PC-3 (cell line): ENCODE measurements at places on chromosomes 4 and X. TPM values are rescaled to one million over a fixed set of nuclear protein-coding genes. Genes with fewer than 3 reads are reported as not detected.

XIAP gene
- total RNA-seq, result 29.2 and 35.8 TPM in 2 replicates

- peak overlapping the region; percentile 34 for H3K27ac ChIP-seq
- DNase-seq, result no peak
- no peak overlapping the region for H3K4me3 ChIP-seq
- H3K27me3 ChIP-seq, result no peaks in the 10 kb centered on the region
- H3K36me3 ChIP-seq, result peaks cover 50% of the 10 kb centered on the region
- H3K4me1 ChIP-seq, result peaks cover 27% of the 10 kb centered on the region
These were observed 30.6 kb downstream of the ANXA5 start for GRCh38 chr4:121666091-121666679.

GRCh38 chr4:128525387-128525786 lies 237.8 kb upstream of the PGRMC2 start:
- peaks cover 63% of the 10 kb centered on the region for H3K4me1 ChIP-seq
- DNase-seq, result peak; percentile 13
- peak overlapping the region; percentile 94 for H3K27ac ChIP-seq
- no peaks in the 10 kb centered on the region for H3K36me3 ChIP-seq
- no peaks in the 10 kb centered on the region for H3K27me3 ChIP-seq

DNA sequence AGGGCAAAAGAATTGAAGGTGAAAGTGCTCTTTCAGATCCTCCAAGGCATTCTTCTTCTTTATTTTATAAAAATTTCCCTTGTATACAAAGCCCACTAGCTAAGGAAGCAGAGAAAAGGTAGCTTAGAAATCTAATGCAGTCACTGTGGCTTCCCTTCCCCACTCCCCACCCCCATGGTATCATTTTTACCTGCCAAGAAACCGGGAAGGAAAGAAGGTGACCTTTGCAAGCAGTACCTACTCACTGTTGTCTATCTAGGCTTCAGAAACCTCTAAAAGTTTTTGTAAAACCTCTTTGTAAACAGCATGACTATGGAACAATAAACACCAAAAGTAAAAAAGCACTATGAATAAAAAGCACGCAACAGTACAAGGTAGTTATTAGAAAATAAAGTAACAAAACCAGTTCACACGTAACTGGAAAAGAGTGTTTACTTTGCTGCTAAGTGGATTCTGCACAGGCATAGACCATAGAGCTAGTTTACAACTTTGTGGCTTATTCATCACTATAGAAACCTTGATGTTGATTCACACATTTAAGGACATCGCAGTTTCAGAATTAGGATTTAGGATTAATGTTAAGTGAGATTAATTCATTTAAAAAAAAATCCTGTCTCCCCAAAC lies 109.6 kb upstream of the FTHL17 start:
- H3K36me3 ChIP-seq, result no peaks in the 10 kb centered on the region
- H3K27ac ChIP-seq, result no peak overlapping the region
- H3K4me3 ChIP-seq, result no peak overlapping the region
- H3K4me1 ChIP-seq, result no peaks in the 10 kb centered on the region
- H3K27me3 ChIP-seq, result no peaks in the 10 kb centered on the region

- DNase-seq, result no peak
- no peak overlapping the region for H3K4me3 ChIP-seq
- no peaks in the 10 kb centered on the region for H3K36me3 ChIP-seq
- H3K4me1 ChIP-seq, result no peaks in the 10 kb centered on the region; the same call in 1 of the 2 replicates
- no peaks in the 10 kb centered on the region for H3K27me3 ChIP-seq
These were observed 136.0 kb upstream of the HPGD start for GRCh38 chr4:174658246-174658645.

DCAF8L2 gene
- total RNA-seq, result not detected in 2 replicates

THOC2 gene
- 69.1 and 78.0 TPM in 2 replicates for total RNA-seq

GRCh38 chrX:126170720-126171119 lies 4.6 kb upstream of the DCAF12L2 start:
- no peak overlapping the region for H3K27ac ChIP-seq
- H3K36me3 ChIP-seq, result no peaks in the 10 kb centered on the region

MAGEA8 gene
- total RNA-seq, result not detected in 2 replicates

- no peak overlapping the region for H3K4me3 ChIP-seq
- H3K27ac ChIP-seq, result no peak overlapping the region
- no peaks in the 10 kb centered on the region for H3K4me1 ChIP-seq
- no peak for DNase-seq
- H3K36me3 ChIP-seq, result no peaks in the 10 kb centered on the region
These were observed 39.7 kb downstream of the TRIM61 start for GRCh38 chr4:164937576-164938270.
